SIG-M5 (cell line): ENCODE measurements at places on chromosomes 3 and 15.

DNA sequence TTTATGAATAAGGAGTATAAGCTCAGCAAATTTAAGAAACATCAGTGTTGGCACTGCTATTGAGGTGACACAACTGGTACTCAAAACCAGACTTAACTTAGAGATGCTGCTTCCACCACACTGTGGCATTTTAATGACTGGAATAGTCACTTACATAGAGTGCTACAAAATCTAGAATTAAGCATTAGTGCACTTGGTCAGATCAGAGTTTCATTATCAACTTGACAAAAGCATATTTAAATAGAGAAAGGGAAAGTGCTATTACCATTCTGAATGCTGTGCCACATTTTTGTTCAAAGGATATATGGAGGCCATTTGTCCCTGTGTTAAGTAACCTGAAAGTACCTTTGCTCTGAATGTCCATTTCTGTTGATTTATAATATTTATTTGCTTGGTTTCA, 800.7 kb upstream of the ALCAM start:
- no peak for DNase-seq

- DNase-seq: no peak
These were observed 88.7 kb downstream of the GABRG3 start for GRCh38 chr15:27059610-27060202.

DNA sequence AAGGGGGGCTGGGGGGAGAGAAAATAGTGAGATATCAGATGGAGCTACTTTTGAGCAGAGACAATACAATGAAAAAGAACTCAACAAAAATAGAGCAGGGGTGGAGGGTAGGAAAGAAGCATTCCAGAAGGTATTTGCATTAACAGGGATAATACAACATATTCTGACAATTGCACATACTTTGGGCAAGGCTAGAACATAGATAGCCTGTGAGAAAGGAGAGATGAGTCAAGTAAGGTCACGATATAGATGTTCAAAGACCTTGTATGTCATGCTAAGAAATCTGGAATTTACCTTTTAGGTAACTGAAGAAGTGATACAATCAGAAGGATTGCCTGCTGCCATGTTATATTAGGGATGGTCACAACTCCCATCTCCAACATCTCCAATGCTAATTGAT, 155.2 kb downstream of the GSK3B start:
- DNase-seq: no peak

DNA sequence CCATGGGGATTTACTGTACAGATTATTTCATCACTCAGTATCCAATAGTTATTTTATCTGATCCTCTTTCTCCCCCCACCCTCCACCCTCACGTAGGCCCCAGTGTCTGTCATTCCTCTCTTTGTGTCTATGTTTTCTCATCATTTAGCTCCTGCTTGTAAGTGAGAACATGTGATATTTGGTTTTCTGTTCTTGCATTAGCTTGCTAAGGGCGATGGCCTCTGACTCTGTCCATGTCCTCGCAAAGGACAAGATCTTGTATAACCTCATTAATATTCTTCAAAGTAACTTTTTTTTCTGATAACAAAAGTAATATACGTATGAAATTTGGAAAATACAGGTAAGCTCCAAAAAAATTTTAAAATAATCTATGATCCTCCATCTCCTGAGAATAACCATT, 67.4 kb downstream of the MAP3K13 start:
- DNase-seq: no peak

- DNase-seq: no peak
These were observed 32.8 kb downstream of the BDH1 start for GRCh38 chr3:197522881-197523441.

GRCh38 chr3:196638861-196639482, 522 bp upstream of the NRROS start:
- no peak for DNase-seq

DNA sequence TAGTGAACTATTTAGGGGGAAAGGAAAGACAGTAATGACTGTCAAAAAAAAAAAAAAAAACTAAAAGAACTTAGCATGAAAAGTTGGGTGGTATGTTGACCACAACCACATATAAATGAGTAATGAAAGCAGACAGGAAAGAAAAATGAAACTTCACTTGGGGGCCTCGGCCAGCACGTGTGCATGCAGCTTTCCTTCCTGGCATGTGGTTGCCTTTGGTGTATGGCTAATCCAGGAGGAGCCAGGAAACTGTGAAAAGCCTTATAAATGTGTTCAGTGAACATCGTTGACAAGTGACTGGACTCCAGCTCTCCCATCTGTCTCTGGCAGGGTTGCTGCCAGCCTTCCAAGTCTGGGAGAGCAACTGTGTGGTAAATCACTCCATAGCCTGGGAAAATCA, 195.1 kb downstream of the DTWD1 start:
- DNase-seq: no peak

DNA sequence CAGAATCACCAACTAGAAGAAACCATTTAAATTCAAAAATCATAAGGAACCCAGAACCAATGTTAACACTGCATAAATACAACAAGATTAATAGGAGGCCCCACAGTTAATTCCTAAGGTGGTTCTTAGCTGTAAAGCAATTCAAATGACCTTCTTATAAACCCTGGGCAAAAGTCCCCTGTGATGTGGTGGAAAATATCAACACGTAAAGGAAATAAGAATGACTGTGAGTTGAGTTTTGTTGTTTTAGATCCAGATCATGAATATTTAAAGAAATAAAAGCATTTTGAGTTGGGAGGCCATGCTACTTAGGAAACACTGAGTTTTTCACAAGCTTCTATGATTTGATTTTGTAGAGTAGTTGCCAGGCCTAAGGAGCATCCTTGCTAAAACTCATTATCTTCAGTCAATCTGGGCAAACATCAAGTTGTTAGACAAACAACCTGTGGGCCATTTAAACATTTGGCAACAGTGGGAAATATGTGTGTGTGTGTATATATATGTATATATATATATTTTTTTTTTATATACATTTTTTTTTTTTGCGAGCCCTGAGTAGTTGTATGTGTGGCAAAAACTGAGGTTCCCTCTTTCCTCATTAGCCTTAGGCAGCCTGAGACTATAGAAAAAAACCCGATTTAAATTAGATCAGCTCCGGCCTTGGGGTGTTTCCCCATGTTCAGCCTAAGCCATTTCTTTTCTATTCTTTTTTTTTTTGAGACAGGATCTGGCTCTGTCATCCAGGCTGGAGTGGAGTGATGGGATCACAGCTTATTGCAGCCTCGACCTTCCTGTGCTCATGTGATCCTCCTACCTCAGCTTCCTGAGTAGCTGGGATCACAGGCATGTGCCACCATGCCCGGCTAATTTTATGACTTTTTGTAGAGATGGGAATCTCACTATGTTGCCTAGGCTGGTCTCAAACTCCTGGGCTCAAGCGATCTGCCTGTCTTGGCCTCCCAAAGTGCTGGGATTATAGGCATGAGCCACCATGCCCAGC, 8.0 kb upstream of the PXK start:
- no peak for DNase-seq

DNA sequence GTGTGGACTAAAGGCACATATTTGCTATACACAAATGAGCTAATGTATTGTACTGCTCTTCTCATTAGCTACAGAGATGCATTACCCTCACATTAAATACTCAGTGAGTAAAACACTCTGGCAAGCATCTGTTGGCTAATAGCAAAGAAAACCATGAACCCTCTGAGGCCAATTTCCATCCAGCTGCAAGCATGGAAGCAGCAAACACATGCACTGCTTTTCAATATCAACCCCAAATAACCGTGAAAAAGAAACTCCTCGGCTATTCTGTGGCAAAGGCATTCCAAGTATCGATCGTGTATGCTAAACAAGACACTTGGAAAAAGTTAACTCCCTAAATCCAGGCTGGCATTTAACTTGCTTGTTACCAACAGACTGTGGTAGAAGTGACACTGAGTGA, 67.0 kb downstream of the PEAK1 start:
- DNase-seq: no peak

- no peak for DNase-seq
These were observed 962.2 kb downstream of the TUSC7 start for GRCh38 chr3:117671722-117672318.

- DNase-seq: no peak
These were observed 66.4 kb downstream of the SCN5A start for GRCh38 chr3:38582941-38583645.

- no peak for DNase-seq
These were observed 87.5 kb upstream of the P3H2 start for GRCh38 chr3:190208196-190208595.

- no peak for DNase-seq
These were observed 325.5 kb upstream of the LRRFIP2 start for GRCh38 chr3:37499864-37500263.

DNA sequence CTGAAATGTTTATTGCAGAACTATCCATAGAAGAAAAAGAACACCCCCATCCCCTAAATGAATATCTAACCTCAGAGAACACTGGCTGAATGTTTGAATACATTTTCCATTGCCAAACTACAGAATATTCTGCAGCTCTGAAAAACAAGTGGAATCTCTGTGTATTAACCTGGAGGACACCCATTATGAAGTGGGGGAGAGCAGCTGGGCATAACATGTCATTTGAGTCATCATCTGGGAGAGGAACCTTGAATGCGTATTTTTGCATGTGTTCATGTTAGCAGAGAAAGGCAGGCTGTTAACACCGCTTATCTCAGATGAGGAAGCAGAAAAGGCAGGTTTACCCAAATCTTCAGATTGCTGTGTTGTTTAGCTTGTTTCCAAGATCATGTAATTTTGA, 31.5 kb downstream of the ESYT3 start:
- no peak for DNase-seq

DNA sequence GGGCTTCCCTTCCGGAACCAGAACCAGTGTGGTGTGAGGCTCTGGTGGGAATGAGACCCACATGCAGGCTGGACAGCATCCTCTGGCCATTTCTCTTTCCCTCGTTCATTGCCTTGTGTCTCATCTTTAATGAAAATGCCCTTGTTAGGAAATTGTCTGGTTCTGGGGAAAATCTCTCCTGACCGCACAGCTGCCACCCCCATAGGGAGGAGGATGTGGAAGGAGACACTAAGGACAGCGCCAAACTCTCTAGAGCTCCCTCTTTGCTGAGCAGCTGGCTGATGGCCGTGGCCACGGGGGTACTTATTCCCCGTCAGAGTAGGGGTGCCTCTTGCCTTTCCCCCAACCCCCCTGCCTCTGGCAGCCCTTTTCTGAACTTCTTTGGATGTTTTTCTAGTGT, 297.6 kb upstream of the C2CD4B start:
- no peak for DNase-seq

DNA sequence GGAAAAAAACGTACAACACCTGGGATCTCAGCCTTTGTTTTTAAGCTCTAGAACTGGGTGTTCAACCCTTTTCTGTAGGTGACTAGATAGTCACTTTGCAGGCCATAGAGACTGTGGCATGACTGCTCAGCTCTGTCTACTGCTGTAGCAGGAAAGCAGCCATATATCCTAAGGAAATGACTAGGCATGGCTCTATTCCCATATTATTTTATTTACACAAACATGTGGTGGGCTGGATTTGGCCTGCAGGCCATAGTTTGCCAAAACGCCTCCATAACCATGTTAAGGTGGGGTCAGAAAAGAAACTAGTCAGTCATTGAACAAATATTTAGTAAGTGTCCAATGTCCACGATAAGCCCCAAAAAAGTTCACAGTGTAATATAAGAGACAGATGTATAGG, 452.5 kb downstream of the MCTP2 start:
- no peak for DNase-seq

GRCh38 chr3:36714343-36715086, 49.8 kb downstream of the DCLK3 start:
- DNase-seq: no peak

DNA sequence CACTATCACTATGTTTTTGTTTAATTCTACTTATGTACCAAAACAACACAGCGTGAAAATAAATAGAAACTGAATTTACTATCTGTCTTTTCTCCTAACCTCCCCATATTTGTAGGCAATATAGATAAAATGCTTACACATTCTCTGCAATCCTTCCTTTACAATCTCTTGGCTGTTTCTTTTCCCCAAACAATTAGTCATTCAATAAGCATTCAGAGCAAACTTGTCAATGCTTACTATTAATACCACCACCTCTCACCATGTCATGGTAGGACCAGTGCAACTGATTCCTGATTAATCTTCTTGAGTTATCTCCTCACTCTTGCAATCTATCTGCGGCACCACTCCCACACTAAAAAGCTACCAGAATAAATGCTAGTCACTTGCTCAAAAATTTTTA, 74.0 kb upstream of the TTBK2 start:
- no peak for DNase-seq
